ENCODE measurements at places on chromosomes 4 and X.

DNA sequence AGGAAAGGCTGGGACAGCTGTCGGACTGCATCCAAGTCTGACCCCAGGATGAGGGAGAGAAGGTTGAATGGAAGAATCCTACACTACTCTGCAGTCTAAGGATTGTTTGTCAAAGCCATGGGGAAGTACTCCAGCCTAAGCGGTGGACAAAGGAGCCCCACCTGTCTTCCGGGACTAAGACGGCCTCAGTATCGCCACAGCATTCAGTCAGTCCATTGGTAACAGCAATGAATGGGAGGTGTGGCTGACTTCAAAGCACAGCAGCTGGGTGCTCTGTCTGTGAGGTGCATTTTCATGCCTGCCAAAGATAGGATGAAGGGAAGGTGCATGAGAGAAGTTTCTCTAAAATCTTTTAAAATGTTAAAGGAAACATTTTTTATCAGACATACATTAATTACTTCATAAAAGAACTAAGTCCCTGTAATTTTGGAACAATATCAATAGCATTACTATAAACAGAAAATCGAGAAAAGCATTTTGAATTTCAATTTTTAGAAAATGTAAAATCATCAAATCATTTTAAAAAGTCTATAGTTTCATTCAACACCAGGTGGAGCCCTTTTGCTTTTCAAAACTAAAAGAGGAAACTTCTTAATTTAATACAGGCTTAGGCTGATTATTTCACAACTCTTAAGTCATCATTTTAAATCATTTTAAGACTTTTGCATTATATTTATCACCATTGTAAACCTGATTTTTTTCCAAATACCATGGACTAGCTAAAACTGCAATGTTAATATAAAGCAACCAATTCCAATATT lies 27.6 kb upstream of the INTU start:
- H3K27ac ChIP-seq: no peak overlapping the region
- H3K27me3 ChIP-seq: peaks cover 8% of the 10 kb centered on the region
- no peaks in the 10 kb centered on the region for H3K4me1 ChIP-seq
- H3K36me3 ChIP-seq: no peaks in the 10 kb centered on the region
- H3K4me3 ChIP-seq: no peak overlapping the region

GRCh38 chr4:185242749-185243533 lies 33.5 kb downstream of the SNX25 start:
- H3K4me3 ChIP-seq: no peak overlapping the region
- DNase-seq: no peak
- peaks cover 17% of the 10 kb centered on the region for H3K36me3 ChIP-seq
- no peak overlapping the region for H3K27ac ChIP-seq

GRCh38 chr4:187232196-187232595 lies 508.5 kb upstream of the FAT1 start:
- H3K27ac ChIP-seq: no peak overlapping the region
- H3K27me3 ChIP-seq: no peaks in the 10 kb centered on the region
- H3K4me1 ChIP-seq: no peaks in the 10 kb centered on the region
- no peaks in the 10 kb centered on the region for H3K36me3 ChIP-seq
- H3K4me3 ChIP-seq: no peak overlapping the region

GRCh38 chrX:13538414-13538813 lies 31.0 kb upstream of the EGFL6 start:
- H3K4me1 ChIP-seq: no peaks in the 10 kb centered on the region
- H3K36me3 ChIP-seq: no peaks in the 10 kb centered on the region
- no peak overlapping the region for H3K4me3 ChIP-seq
- H3K27ac ChIP-seq: no peak overlapping the region

- H3K27me3 ChIP-seq: no peaks in the 10 kb centered on the region
- H3K4me3 ChIP-seq: no peak overlapping the region
- no peaks in the 10 kb centered on the region for H3K36me3 ChIP-seq
These were observed 9.5 kb downstream of the RNF175 start for GRCh38 chr4:153750197-153750817.

GRCh38 chr4:35965300-35965699 lies 279.0 kb downstream of the ARAP2 start:
- no peaks in the 10 kb centered on the region for H3K27me3 ChIP-seq
- H3K4me3 ChIP-seq: no peak overlapping the region
- H3K27ac ChIP-seq: no peak overlapping the region
- H3K36me3 ChIP-seq: no peaks in the 10 kb centered on the region
- peaks cover 2% of the 10 kb centered on the region for H3K4me1 ChIP-seq

DNA sequence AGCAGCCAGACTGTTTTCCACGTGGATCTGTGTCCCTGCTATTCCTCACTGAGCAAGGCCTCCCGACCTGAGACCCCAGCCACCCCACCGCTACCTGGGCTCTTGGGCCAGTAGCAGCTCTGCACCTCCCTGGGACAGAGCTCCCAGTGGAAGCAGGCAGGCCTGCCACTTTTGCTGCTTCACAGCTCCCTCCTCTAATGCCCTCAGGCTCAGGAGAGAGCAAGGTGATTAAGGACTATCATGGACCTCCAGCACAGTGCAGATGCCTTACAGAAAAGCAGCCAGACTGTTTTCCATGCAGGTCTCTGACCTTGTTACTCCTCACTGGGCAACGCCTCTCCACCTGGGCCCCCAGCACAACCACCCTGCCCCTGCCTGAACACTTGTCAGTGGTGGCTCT lies 37.0 kb downstream of the AWAT2 start:
- no peak overlapping the region for H3K27ac ChIP-seq
- H3K4me1 ChIP-seq: peaks cover 8% of the 10 kb centered on the region
- no peak for DNase-seq
- H3K27me3 ChIP-seq: peaks cover 3% of the 10 kb centered on the region
- no peak overlapping the region for H3K4me3 ChIP-seq

GRCh38 chr4:3074846-3075651 lies 568 bp downstream of the HTT start:
- H3K27me3 ChIP-seq: no peaks in the 10 kb centered on the region
- DNase-seq: peak; percentile 71
- peaks cover 31% of the 10 kb centered on the region for H3K4me1 ChIP-seq
- H3K27ac ChIP-seq: peak overlapping the region; percentile 90

DNA sequence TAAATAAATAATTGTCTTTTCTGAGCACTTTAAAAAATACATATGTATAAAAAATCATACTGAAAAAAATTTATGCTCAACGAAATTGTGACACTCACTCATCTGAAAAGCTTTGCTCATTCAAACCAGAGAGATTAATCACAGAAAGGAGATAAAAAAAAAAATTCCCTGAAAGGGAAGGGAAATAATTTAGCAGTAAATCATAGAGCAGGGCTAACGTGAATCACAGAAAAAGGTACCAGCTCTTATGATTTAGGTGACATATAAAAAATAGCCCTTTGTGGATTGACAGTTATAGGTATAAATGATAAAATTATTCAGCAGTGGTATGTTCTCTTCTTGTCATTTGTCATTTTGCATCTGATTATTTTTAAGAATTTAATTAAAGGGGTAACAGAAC lies 552.7 kb upstream of the TENM3 start:
- no peak overlapping the region for H3K27ac ChIP-seq
- no peaks in the 10 kb centered on the region for H3K27me3 ChIP-seq

GRCh38 chrX:4550018-4550417 lies 836.6 kb upstream of the PRKX start:
- H3K27ac ChIP-seq: no peak overlapping the region
- H3K4me1 ChIP-seq: no peaks in the 10 kb centered on the region
- H3K36me3 ChIP-seq: no peaks in the 10 kb centered on the region

Data from activated CD8-positive, alpha-beta T cell treated with anti-CD3 and anti-CD28 coated beads for 36 hours (primary cell).